ENCODE measurements at places on chromosomes 1 and 21. TPM values are rescaled to one million over a fixed set of nuclear protein-coding genes. Genes with fewer than 3 reads are reported as not detected.

DNA sequence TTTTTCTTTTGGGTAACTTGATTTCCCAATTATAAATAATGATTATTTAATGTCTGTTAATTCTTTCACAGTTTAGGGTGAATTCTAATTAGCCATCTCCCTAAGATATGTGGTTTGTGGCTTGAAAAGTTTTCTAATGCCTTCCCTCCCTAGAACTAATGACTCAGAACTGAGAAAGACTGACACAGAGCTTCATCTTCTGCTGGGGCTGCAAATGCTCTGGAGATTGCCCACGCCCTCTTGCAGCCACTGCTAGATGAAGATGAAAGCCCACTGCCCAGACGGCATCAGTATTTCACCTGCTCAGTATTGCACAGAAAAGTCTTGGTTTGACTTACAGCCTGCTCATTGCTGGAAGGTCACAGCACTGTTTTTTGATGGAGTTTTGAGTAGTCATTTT is 101.5 kb downstream of the ST6GALNAC3 start:
- H3K27ac ChIP-seq = no peak overlapping the region
- no peak for DNase-seq
- no peak overlapping the region for H3K4me3 ChIP-seq
- no peaks in the 10 kb centered on the region for H3K4me1 ChIP-seq

DNA sequence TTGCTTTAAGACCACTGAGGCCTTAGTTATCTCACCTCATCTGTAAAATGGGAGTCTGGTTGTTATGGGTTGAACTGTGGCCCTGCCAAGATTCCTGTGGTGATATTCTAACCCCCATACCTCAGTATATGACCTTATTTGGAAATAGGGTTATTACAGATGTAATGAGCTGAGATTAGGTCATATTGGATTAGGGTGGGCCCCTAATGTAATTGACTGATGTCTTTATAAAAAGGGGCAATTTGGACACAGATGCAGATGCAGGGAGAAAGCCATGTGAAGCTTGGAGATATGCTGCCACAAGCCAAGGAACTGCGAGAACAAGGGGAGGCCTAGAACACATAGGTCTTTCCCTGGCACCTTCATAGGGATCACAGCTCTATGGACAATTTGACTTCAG is 3.9 kb downstream of the C1orf87 start:
- peak; percentile 17 for DNase-seq
- no peak overlapping the region for H3K27ac ChIP-seq
- H3K4me3 ChIP-seq = no peak overlapping the region
- no peaks in the 10 kb centered on the region for H3K27me3 ChIP-seq
- peaks cover 7% of the 10 kb centered on the region for H3K4me1 ChIP-seq

GRCh38 chr1:36420836-36421317 is 23.2 kb upstream of the LSM10 start:
- DNase-seq = peak; percentile 73
- H3K36me3 ChIP-seq = no peaks in the 10 kb centered on the region
- no peak overlapping the region for H3K27ac ChIP-seq
- no peaks in the 10 kb centered on the region for H3K27me3 ChIP-seq
- H3K4me1 ChIP-seq = peaks cover 4% of the 10 kb centered on the region
- peak overlapping the region; percentile 30 for H3K4me3 ChIP-seq

DNA sequence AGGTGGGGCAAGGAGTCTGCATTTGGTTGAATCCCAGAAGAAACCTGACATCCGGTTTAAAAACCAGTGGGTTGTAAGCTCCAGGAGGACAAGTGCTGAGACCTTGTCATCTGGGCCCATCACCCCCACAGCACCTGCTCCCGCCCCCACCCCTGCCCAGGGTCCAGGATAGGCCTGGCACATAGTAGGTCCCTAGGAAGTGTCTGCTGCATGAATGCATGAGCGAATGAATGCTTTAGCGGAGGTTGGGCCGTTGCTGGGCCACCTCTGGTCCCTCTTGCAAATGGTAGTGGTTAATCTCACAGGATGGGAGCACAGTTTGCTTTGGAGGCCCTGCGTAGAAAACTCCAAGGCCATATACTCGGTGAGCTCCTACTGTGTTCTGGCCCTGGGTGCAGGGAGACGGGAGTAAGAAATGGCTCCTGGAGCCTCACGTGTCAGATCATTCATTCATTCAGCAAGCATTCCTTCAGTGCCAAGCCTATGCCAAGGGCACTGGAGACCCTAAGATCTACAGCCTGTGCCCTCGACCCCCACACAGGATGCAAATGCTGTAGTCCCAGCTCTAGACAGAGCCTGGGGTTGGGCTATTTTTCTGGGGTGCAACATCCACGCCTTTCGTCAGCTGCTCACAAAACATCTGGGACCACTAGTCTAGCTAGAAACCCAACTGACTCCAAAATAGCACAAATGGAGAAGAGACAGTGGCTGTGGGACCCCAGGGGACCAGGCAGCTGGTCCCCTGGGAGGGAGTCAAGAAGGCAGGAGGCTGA is 28.9 kb downstream of the EPHA2 start:
- H3K27me3 ChIP-seq = no peaks in the 10 kb centered on the region
- H3K27ac ChIP-seq = no peak overlapping the region
- no peak overlapping the region for H3K4me3 ChIP-seq
- H3K36me3 ChIP-seq = peaks cover 43% of the 10 kb centered on the region
- peaks cover 3% of the 10 kb centered on the region for H3K4me1 ChIP-seq
- no peak for DNase-seq

Gene OLIG2
- polyA plus RNA-seq = not detected

Gene PRMT2
- 118 TPM for polyA plus RNA-seq

Gene HENMT1
- 5.3 TPM for polyA plus RNA-seq

- DNase-seq = peak; percentile 65
- H3K4me3 ChIP-seq = no peak overlapping the region
- no peaks in the 10 kb centered on the region for H3K4me1 ChIP-seq
- no peak overlapping the region for H3K27ac ChIP-seq
- no peaks in the 10 kb centered on the region for H3K27me3 ChIP-seq
- no peaks in the 10 kb centered on the region for H3K36me3 ChIP-seq
Observed at GRCh38 chr1:64659478-64660138, 85.3 kb upstream of the RAVER2 start.

DNA sequence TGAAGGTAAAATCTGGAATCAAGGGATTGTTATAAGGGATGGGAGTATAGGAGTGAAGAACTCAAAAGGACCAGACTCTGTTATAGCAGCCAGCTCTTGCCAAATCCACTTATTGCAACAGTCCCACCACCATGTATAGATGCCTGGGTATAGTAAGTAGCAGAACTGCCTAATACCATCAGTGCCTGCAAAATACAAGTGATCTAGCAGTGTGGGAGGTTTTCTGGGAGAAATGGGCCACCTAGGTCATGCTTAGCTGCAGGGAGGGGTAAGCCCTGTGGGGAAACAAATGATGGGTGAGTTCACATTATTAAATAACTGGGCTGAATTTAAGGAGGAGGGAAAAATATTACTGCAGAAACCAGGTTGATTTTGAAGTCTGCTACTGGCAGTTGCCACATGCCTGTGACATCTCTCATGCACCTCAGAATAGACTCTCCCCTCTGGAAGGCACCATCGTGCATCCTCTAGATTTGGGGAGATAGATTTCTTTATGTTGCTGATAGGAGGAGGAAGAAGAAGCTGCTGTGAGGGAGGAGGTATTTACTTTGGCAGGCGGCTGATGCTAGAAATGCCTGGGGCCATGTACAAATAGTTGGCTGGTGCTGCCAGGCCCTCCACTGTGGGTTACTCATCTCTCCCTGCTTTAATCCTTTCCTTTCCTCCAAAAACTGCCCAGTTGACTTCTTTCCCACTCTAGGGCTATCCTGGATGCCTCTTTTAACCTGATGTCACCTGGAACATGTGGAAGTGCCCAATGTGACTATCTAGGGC is 27.5 kb downstream of the HLX start:
- no peak for DNase-seq
- no peak overlapping the region for H3K27ac ChIP-seq
- H3K36me3 ChIP-seq = no peaks in the 10 kb centered on the region
- no peaks in the 10 kb centered on the region for H3K4me1 ChIP-seq

Gene LCE3E
- polyA plus RNA-seq = not detected

Gene SHISAL2A
- not detected for polyA plus RNA-seq

Gene ADGRB2
- 4.4 TPM for polyA plus RNA-seq

GRCh38 chr1:119911775-119912174 is 15.5 kb upstream of the ADAM30 start:
- H3K4me1 ChIP-seq = no peaks in the 10 kb centered on the region
- no peak overlapping the region for H3K4me3 ChIP-seq
- no peaks in the 10 kb centered on the region for H3K27me3 ChIP-seq
- H3K36me3 ChIP-seq = peaks cover 16% of the 10 kb centered on the region
- H3K27ac ChIP-seq = no peak overlapping the region
- no peak for DNase-seq

GRCh38 chr1:41462680-41463004 is 21.8 kb downstream of the EDN2 start:
- no peaks in the 10 kb centered on the region for H3K36me3 ChIP-seq
- H3K4me3 ChIP-seq = no peak overlapping the region
- no peak for DNase-seq
- H3K4me1 ChIP-seq = no peaks in the 10 kb centered on the region
- H3K27ac ChIP-seq = no peak overlapping the region
- no peaks in the 10 kb centered on the region for H3K27me3 ChIP-seq

DNA sequence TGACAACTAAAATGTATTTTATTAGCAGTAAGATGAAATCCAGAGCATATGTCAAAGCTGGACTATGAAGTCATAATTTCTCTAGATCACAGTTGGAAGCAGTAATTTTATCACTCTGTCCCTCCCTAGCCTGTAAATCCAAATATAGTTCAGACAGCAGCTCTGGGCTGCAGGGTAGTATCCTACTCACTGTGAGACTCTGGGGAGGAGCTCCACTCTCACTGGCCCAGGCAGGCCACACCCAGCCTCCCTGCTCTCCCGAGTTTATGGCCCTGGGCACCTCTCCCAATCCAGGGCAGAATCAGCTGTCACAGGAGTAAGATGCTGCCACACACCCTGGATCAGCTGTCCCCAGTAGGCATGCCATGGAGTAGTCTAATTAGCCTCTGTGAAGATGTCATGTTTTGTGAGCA is 131.1 kb downstream of the HLCS start:
- H3K4me1 ChIP-seq = peaks cover 6% of the 10 kb centered on the region
- H3K4me3 ChIP-seq = no peak overlapping the region
- H3K27me3 ChIP-seq = no peaks in the 10 kb centered on the region
- no peaks in the 10 kb centered on the region for H3K36me3 ChIP-seq
- no peak for DNase-seq

- H3K27ac ChIP-seq = no peak overlapping the region
- H3K27me3 ChIP-seq = peaks cover 20% of the 10 kb centered on the region
- no peak for DNase-seq
- peaks cover 2% of the 10 kb centered on the region for H3K4me1 ChIP-seq
Observed at GRCh38 chr1:17225140-17225539, 20.2 kb downstream of the PADI1 start.

Gene ITLN1
- polyA plus RNA-seq = not detected

GRCh38 chr1:39003794-39004193 is 12.7 kb downstream of the AKIRIN1 start:
- no peak overlapping the region for H3K27ac ChIP-seq
- H3K4me3 ChIP-seq = no peak overlapping the region
- peaks cover 14% of the 10 kb centered on the region for H3K36me3 ChIP-seq
- H3K4me1 ChIP-seq = peaks cover 7% of the 10 kb centered on the region

Gene HORMAD1
- not detected for polyA plus RNA-seq

Gene KCNJ10
- not detected for polyA plus RNA-seq

Gene SLC37A1
- 0.42 TPM for polyA plus RNA-seq

Gene RGS4
- 170 TPM for polyA plus RNA-seq

DNA sequence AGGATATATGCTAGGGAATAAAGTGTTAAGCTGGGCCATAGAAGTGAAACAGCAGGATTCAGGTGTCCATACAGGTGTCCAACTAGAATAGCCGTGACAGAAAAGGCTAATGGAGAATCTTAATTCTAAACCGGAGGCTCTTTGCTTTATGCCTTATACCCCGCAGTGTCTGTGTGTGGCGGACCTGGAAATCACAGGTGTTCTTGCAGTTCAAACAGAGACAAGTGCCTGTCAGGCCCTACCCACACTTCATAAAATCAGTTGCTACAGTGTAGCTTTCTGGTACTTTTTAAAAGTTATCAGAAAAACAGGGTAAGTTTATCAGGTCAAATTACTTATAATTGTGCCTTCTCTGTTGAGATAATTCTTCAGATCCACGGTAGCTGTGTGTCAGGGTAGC is 293.9 kb downstream of the LRRC7 start:
- H3K36me3 ChIP-seq = no peaks in the 10 kb centered on the region
- no peak for DNase-seq
- no peak overlapping the region for H3K27ac ChIP-seq
- H3K4me1 ChIP-seq = no peaks in the 10 kb centered on the region
- H3K27me3 ChIP-seq = no peaks in the 10 kb centered on the region
- H3K4me3 ChIP-seq = no peak overlapping the region

GRCh38 chr1:30909365-30910068 is 959 bp upstream of the SDC3 start:
- no peak overlapping the region for H3K27ac ChIP-seq
- no peaks in the 10 kb centered on the region for H3K36me3 ChIP-seq
- H3K27me3 ChIP-seq = no peaks in the 10 kb centered on the region
- H3K4me3 ChIP-seq = peak overlapping the region; percentile 56
- H3K4me1 ChIP-seq = peaks cover 9% of the 10 kb centered on the region
- DNase-seq = no peak

DNA sequence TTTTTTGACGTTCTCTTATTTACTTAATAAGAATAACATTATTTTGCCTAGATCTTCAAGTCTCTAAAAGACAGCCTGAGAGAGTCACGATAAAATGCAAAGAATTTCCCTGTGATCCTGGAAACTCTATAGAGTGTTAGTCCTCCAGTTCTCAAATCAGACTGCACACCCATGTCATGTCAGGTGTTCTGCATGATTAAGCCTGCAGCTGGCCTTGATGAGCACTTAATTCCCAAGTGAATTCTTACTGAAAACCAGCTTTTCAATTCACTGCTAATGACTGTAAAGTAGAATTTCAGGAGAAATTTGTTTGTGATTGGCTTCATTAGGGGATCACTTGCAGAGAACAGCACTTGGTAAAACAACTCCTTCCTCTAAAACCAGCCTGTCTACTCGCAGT is 41.9 kb downstream of the CHML start:
- no peak for DNase-seq
- no peaks in the 10 kb centered on the region for H3K36me3 ChIP-seq

GRCh38 chr1:4600615-4601460 is 53.6 kb upstream of the AJAP1 start:
- no peak overlapping the region for H3K4me3 ChIP-seq
- no peak overlapping the region for H3K27ac ChIP-seq
- H3K27me3 ChIP-seq = no peaks in the 10 kb centered on the region
- no peak for DNase-seq
- no peaks in the 10 kb centered on the region for H3K36me3 ChIP-seq

DNA sequence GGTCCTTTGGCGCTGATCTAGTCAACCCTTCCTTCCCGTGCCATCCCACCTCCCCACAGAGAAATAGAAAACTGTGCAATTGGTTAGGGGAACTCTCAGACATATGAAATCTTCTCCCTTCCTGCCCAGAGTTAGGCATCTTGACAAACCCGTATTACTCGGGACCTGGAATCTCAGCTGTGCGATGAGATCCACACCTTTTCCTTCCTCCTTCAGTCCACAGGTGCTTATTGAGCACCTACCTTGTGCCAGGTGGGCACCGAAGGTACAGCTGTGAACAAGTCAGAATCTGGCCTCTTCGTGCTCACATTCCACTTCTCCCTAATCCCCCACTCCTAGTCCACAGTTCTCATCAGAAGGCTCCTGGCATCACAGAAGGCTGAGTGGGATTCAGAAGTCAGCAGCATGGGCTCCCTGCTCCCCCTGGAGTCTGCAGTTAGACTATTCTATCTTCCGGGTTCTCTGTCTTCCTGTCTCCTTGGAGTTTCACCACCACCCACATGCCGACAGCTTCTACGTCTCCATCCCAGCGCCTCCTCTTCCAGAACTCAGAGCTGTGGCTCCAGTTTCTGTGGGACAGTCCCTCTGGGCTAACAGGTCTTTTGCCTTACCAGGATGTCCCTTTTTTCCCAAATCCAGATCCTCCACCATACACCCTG is 23.0 kb downstream of the KNCN start:
- H3K27ac ChIP-seq = no peak overlapping the region
- H3K27me3 ChIP-seq = peaks cover 38% of the 10 kb centered on the region
- no peaks in the 10 kb centered on the region for H3K4me1 ChIP-seq

Gene AADACL3
- polyA plus RNA-seq = not detected

Data from fibroblast of lung (primary cell).